SHP77 (cell line): ENCODE measurements at places on chromosomes 12 and 14.
A peak's percentile ranks its signal among the peaks of the same experiment; 100 is the strongest.

- DNase-seq, result no peak
Observed at GRCh38 chr14:80965037-80965436, 9.6 kb downstream of the TSHR start.

DNA sequence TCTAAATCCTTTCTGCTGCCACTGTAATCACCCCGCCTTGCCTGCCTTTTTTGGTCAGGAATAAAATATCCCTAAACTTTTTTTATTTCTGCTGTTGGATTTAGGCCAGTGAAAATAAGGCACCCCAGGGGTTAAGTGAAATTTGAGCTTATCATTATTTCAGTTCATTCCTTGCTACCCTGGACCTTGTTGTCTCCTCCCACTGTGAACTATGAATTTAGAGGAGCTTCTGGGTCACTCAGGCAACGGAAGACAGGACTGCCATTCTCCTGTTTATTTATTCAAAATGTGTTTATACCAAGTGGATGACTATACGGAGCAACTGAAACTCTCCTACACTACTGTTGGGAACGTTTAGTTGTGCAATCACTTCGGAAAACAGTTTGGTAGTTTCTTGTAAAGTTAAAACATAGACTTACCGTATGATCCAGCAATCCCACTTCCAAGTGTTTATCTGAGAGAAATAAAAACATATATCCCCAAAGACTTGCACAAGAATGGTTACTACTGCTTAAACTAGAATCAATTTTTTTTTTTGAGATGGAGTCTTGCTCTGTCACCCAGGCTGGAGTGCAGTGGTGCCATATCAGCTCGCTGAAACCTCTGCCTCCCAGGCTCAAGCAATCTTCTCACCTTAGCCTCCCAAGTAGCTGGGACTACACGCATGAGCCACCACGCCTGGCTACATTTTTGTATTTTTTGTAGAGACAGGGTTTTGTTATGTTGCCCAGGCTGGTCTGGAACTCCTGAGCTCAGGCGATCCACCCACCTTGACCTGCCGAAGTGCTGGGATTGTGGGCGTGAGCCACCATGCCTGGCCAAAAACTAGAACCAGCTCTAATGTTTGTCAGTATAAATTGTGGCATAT, 2.3 kb upstream of the TRAFD1 start:
- DNase-seq, result no peak

GRCh38 chr12:43882578-43883178, 46.8 kb downstream of the TMEM117 start:
- peak; percentile 14 for DNase-seq

DNA sequence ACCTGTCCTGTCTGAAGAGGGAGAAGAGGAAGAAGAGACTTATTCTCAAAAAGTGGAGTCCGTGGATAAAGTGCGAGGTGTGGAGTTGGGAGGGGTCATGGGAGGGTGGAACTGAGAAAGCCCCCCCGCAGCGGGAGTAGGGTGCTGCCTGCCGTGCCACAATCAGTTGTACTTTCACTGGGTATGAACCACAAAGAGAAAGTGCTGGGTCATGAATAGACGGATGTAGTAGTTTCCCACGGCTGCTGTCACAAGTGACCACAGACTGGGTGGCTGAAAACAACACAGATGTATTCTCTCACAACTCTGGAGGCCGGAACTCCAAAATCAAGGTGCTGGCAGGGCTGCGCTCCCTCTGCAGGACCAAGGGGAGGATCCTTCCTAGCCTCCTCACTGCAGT, 5.5 kb downstream of the DNAH10 start:
- DNase-seq, result no peak

DNA sequence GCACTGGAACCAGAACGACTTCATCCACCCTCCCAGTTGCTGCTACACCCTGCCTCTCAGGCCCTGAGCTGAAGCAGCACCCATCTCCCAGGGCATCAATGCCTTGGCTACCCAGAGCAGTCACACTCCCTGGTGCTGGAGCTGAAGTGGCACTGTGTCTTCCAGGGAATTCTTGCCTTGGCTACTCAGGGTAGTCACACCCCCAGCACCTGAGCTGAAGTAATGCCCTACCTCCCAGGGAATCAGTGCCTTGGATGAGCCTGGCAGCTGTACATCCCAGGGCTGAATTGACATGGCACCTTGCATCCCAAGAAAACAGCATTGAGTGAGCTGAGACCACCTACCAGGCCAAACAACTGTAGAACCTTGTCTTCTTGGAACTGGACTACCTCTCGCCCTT, 41.2 kb upstream of the TSPAN11 start:
- DNase-seq, result no peak

DNA sequence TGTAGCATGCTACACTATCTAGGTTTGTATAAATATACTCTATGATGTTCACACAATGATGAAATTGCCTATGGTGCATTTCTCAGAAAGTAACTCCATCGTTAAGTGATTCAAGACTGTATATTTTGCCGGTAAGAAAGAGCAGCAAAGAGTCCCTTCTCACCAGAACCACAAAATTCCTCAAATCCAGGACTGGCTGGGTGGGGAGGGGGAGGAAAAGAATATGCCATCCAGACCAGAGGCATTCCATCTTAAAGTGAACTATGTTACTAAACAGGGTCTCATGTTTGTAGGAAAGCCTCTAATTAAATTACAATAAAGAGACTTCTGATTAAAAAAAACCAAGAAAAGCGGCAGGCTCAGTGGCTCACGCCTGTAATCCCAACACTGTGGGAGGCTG, 11.5 kb downstream of the UBE2N start:
- no peak for DNase-seq

- DNase-seq, result no peak
Observed at GRCh38 chr14:52862632-52863333, 71.4 kb upstream of the GNPNAT1 start.

- no peak for DNase-seq
Observed at GRCh38 chr12:94516985-94517384, 57.3 kb upstream of the CEP83 start.

GRCh38 chr12:57693659-57694458, at the start of gene OS9:
TSS of gene OS9 (plus strand) at chr12:57694132. CDS start at chr12:57694162, 30 bp downstream.
- peak; percentile 99 for DNase-seq

- no peak for DNase-seq
Observed at GRCh38 chr12:66275040-66275439, 27.3 kb upstream of the HELB start.

DNA sequence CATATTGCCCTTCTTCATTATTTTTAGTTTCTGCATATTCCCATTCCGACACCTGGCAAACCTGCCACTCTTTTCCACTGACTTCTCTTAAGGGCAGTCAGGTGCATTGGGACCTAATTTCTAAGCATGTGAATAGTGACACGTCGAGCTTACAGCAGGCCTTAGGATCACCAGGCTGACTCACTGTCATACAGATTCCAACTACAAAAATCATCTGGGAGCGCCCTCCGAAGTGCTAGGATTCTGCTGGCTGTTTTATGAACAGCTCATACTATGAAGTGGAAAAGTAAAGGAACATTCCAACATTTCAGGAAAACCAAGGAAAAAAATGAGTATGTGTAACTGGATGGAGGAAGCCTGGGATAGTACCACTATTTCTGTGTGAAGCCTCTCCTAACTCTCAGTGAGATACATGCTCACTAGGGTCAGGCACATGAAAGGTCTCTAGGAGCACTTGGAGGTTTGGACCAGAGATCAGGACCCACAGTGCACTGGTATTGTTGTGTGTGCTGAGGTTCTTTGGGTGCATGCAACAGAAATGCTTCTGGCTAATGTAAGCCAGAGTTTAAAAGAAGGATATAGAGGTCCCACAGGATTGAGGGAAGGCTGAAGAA, 257.4 kb downstream of the ZFP36L1 start:
- no peak for DNase-seq

GRCh38 chr12:90102957-90103652, 394.5 kb upstream of the ATP2B1 start:
- DNase-seq, result peak; percentile 6

- DNase-seq, result no peak
Observed at GRCh38 chr12:96343347-96343954, 56.8 kb downstream of the CDK17 start.

GRCh38 chr14:76876076-76876475, 49.9 kb downstream of the LRRC74A start:
- peak; percentile 65 for DNase-seq

DNA sequence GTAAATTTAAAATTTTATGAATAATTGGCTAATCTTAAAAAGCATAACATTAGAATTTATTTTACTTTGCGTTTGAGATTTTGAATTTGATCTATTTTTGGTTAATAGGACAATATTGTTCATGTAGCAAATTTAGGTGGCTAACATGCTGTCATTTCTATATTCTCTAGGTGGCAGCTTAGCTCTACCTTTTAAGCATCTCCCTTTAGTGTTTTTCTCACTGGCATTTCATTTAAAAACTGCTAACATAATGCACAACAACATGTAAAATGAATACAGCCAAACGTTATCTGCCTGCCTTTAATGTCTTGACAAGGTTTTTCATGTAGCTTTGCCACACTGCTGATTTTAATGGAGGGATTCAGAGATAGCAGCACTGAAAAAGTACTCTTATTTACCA, 272.4 kb upstream of the FBXO33 start:
- DNase-seq, result no peak
